T-helper 2 cell treated with Interferon-gamma antibody and Interleukin-4, amounts not matched to agents 5 μg/mL and 100 μg/mL, for 36 hours (primary cell): ENCODE measurements at places on chromosomes 2 and 18.

DNA sequence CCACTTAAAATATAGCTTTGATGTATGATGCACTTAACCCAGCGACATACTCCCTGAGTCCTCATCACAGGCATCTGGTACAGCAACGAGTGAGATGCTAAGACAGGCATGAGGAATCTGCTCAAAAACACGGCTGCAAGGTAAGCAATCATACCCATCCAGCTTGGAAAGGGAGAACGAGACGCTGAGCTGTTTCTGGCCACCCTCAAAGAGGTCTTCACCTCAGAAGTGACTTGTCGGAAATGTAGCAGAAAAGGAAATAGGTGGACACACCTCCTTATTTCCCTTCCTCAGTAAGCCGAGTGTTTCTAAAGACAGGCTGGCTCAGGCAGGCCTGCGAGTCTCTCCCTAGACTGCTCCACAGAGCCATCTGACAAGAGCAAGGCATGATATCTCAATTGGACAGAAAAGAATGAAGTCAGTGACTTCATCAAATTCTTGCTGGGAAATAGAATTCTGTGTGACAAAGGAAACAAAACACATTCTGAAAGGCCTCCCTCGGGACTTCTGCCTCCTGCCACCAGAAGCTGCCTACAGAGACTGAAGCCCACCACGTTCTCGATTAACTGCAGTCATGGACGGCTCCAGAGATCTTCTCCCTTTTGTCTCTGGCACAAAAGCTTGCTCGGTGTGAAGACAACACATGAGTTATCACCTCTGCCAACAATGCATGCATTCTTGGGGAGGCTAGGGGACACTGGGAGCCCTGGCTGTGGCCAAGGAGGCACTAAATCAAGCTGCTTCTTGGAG is 84.3 kb downstream of the UXS1 start:
- no peak for DNase-seq
- H3K27ac ChIP-seq = no peak overlapping the region
- peaks cover 31% of the 10 kb centered on the region for H3K36me3 ChIP-seq
- H3K27me3 ChIP-seq = no peaks in the 10 kb centered on the region

GRCh38 chr2:30162806-30163205 is 16.0 kb downstream of the YPEL5 start:
- H3K36me3 ChIP-seq = peaks cover 18% of the 10 kb centered on the region
- DNase-seq = no peak
- no peak overlapping the region for H3K4me3 ChIP-seq

GRCh38 chr2:60470340-60470739 is 83.1 kb downstream of the BCL11A start:
- H3K4me1 ChIP-seq = no peaks in the 10 kb centered on the region
- H3K4me3 ChIP-seq = no peak overlapping the region
- no peaks in the 10 kb centered on the region for H3K36me3 ChIP-seq
- H3K27me3 ChIP-seq = no peaks in the 10 kb centered on the region
- no peak for DNase-seq

DNA sequence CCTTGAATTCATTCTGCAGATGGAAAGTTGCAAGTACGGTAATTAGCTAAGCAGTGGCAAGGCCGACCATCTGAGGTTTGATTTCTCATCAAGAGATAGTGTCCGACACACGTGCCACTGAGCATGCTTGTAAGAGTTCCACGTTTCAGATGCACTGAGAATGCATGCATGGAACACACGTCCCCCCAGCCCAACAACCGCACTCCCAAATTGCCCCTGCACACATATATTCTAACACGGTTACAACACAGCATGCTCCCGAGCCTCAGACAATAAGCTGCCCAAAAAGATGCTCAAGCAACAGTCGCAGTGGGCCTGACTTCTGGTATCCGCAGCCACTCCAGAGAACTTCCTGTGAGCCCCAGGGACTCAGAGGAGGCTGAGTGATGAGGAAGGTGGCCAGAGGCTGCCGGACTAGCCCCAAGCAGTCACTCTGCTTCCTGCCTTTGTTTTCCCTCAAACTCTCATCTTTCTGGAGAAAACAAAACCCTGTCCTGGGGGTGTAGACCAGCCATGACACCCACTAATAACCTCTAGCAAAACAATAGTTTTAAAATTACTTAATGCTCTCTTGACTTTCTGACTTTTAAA is 204.0 kb downstream of the TGIF1 start:
- peak overlapping the region; percentile 27 for H3K27ac ChIP-seq
- peaks cover 39% of the 10 kb centered on the region for H3K4me1 ChIP-seq
- DNase-seq = no peak
- no peaks in the 10 kb centered on the region for H3K36me3 ChIP-seq

GRCh38 chr2:191217580-191217979 is 27.6 kb upstream of the MYO1B start:
- no peak overlapping the region for H3K27ac ChIP-seq
- H3K36me3 ChIP-seq = peaks cover 3% of the 10 kb centered on the region
- H3K27me3 ChIP-seq = no peaks in the 10 kb centered on the region
- H3K4me3 ChIP-seq = no peak overlapping the region
- H3K4me1 ChIP-seq = peaks cover 24% of the 10 kb centered on the region

GRCh38 chr2:111133603-111134002 is 12.9 kb downstream of the BCL2L11 start:
- H3K27me3 ChIP-seq = peaks cover 5% of the 10 kb centered on the region
- H3K36me3 ChIP-seq = peaks cover 21% of the 10 kb centered on the region
- H3K4me1 ChIP-seq = peaks cover 10% of the 10 kb centered on the region
- H3K27ac ChIP-seq = no peak overlapping the region
- no peak for DNase-seq

DNA sequence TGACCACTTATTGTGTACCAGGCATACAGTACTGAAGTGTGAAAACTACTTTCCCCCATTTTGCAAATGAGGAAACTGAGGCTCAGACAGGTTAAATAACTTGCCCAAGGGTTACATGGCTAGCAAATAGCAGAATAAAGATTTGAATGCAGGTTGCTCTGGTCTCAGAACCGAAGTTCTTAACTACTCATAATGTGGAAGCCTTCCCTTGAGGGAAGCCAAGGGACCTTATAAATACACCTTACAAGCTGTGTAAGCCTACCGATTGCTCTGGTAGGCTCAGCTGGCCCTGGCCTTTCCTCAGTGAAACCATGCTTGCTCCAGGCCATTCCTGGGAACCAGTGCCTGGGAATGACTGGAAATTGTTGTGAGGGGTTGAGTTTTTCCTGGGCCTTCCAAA is 114.6 kb upstream of the CDCA7 start:
- peaks cover 6% of the 10 kb centered on the region for H3K27me3 ChIP-seq
- H3K36me3 ChIP-seq = peaks cover 7% of the 10 kb centered on the region
- no peak overlapping the region for H3K4me3 ChIP-seq
- peaks cover 7% of the 10 kb centered on the region for H3K4me1 ChIP-seq
- no peak for DNase-seq

- peaks cover 40% of the 10 kb centered on the region for H3K27me3 ChIP-seq
- H3K4me1 ChIP-seq = no peaks in the 10 kb centered on the region
- no peak within 1 kb of the TSS for H3K27ac ChIP-seq
- no peaks in the 10 kb centered on the region for H3K36me3 ChIP-seq
- no peak for DNase-seq
Observed at GRCh38 chr2:55923091-55923981, at the start of gene EFEMP1. Gene EFEMP1 (minus strand): TSS chr2:55923782. CDS start chr2:55922440, 1,342 bp downstream.

GRCh38 chr2:236963631-236964182 is 122.0 kb upstream of the COPS8 start:
- no peak for DNase-seq
- H3K27ac ChIP-seq = no peak overlapping the region
- H3K4me1 ChIP-seq = peaks cover 19% of the 10 kb centered on the region

DNA sequence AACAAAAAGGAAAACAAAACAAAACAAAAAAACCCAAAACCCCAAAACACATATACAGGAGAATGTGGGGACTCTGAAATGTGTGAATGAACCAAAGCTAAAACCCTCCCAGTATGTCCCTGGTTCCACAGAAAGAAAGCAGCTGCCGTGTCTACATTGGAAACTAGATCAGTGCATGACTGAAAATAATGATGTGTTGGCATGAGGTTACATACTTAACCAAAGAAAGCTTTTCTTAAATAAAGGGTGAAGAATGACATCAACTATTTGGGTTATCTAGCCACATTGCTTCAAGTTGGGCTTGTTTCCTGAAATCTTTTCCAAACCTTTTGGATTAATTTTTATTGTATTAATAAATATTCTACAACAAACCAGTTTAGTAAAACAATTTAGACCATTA is 91.9 kb upstream of the FN1 start:
- H3K27me3 ChIP-seq = no peaks in the 10 kb centered on the region
- H3K27ac ChIP-seq = no peak overlapping the region

DNA sequence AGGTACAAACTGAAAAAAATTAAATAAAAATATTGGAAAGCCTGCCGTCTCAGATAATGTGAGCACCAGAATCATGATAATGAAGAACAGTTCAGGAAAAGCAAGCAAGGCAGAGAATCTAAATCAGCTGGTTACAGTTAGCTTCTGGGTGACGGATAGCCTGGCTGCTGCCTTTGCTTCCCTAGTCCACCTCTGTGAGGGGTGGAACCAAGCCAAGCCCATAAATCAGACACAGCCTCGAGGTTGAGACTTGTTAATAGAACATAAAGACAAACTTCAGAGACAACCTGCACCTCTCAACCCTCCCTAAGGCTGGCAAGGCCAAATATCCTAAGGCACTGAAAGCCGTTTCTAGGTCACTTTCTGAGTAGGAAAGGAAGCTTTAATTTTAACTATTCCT is 334.7 kb upstream of the SLC39A10 start:
- no peak overlapping the region for H3K27ac ChIP-seq
- H3K4me1 ChIP-seq = peaks cover 22% of the 10 kb centered on the region
- H3K4me3 ChIP-seq = no peak overlapping the region
- H3K36me3 ChIP-seq = peaks cover 10% of the 10 kb centered on the region

GRCh38 chr2:192005211-192005610 is 158.3 kb upstream of the CAVIN2 start:
- no peaks in the 10 kb centered on the region for H3K4me1 ChIP-seq
- H3K36me3 ChIP-seq = no peaks in the 10 kb centered on the region
- no peak overlapping the region for H3K4me3 ChIP-seq
- DNase-seq = no peak
- H3K27ac ChIP-seq = no peak overlapping the region
- H3K27me3 ChIP-seq = peaks cover 5% of the 10 kb centered on the region

DNA sequence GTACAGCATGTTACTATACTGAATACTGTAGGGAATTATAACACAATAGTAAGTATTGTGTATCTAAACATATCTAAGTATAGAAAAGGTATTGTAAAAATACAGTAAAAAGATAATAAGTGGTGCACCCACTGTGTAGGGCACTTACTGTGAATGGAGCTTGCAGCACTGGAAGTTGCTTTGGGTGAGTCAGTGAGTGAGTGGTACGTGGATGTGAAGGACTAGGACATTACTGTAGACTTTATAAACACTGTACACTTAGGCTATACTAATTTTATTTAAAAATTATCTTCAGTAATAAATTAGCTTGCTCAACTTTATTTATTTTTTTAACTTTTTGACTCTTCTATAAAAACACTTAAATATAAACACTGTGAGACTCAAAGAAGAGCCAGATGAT is 82.6 kb downstream of the MTA3 start:
- H3K27me3 ChIP-seq = no peaks in the 10 kb centered on the region
- H3K4me1 ChIP-seq = peaks cover 27% of the 10 kb centered on the region
- no peak overlapping the region for H3K4me3 ChIP-seq
- H3K36me3 ChIP-seq = peaks cover 6% of the 10 kb centered on the region

GRCh38 chr2:158644139-158644538 is 151.0 kb upstream of the DAPL1 start:
- H3K4me1 ChIP-seq = no peaks in the 10 kb centered on the region
- H3K36me3 ChIP-seq = no peaks in the 10 kb centered on the region
- no peaks in the 10 kb centered on the region for H3K27me3 ChIP-seq
- H3K4me3 ChIP-seq = no peak overlapping the region
- DNase-seq = no peak

GRCh38 chr2:121283670-121284462 is 1.1 kb downstream of the TFCP2L1 start:
- no peak for DNase-seq
- no peak overlapping the region for H3K27ac ChIP-seq
- no peaks in the 10 kb centered on the region for H3K36me3 ChIP-seq
- peaks cover 50% of the 10 kb centered on the region for H3K27me3 ChIP-seq
- H3K4me1 ChIP-seq = peaks cover 3% of the 10 kb centered on the region

DNA sequence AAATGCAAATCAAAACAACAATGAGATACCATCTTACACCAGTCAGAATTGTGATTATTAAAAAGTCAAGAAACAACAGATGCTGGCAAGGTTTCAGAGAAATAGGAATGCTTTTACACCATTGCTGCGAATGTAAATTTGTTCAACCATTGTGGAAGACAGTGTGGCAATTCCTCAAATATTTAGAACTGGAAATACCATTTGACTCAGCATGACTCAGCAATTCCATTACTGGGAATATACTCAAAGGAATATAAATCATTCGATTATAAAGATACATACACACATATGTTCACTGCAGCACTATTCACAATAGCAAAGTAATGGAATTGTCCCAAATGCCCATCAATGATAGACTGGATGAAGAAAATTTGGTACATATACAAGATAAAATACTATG is 516.7 kb downstream of the ERBB4 start:
- H3K4me1 ChIP-seq = no peaks in the 10 kb centered on the region
- no peak for DNase-seq
- no peaks in the 10 kb centered on the region for H3K27me3 ChIP-seq
- no peaks in the 10 kb centered on the region for H3K36me3 ChIP-seq

GRCh38 chr2:27527182-27527581 is 30.5 kb downstream of the GCKR start:
- no peak overlapping the region for H3K4me3 ChIP-seq
- peaks cover 5% of the 10 kb centered on the region for H3K27me3 ChIP-seq
- no peak overlapping the region for H3K27ac ChIP-seq
- no peaks in the 10 kb centered on the region for H3K4me1 ChIP-seq
- no peaks in the 10 kb centered on the region for H3K36me3 ChIP-seq

DNA sequence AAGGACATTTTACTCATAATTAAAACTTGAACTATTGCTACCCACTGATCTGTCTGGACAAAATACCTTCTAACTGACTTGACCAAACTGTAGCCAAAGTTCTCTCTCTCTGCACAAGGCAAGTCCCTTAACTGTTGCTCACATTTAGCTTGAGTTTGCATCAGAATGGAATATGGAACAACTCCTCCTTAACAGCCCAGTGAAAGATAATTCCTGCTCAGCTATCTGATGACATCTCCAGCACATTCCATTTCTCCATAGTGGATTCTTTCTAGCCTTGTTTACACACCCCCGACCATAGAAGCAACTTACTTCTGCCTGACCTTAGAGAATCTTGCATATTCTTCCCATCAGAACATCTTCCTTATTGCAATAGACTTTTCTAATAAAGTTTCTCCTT is 317.2 kb upstream of the CDH2 start:
- no peak for DNase-seq
- no peak overlapping the region for H3K4me3 ChIP-seq
- no peak overlapping the region for H3K27ac ChIP-seq
- no peaks in the 10 kb centered on the region for H3K27me3 ChIP-seq
- no peaks in the 10 kb centered on the region for H3K36me3 ChIP-seq

- H3K4me3 ChIP-seq = no peak overlapping the region
- H3K4me1 ChIP-seq = no peaks in the 10 kb centered on the region
- H3K27me3 ChIP-seq = no peaks in the 10 kb centered on the region
- H3K27ac ChIP-seq = no peak overlapping the region
- H3K36me3 ChIP-seq = no peaks in the 10 kb centered on the region
Observed at GRCh38 chr18:68150961-68151360, 563.9 kb downstream of the TMX3 start.
